ENCODE measurements at places on chromosomes 11 and 22.

GRCh38 chr11:47995360-47995769, 15.0 kb downstream of the PTPRJ start:
- no peak for DNase-seq

DNA sequence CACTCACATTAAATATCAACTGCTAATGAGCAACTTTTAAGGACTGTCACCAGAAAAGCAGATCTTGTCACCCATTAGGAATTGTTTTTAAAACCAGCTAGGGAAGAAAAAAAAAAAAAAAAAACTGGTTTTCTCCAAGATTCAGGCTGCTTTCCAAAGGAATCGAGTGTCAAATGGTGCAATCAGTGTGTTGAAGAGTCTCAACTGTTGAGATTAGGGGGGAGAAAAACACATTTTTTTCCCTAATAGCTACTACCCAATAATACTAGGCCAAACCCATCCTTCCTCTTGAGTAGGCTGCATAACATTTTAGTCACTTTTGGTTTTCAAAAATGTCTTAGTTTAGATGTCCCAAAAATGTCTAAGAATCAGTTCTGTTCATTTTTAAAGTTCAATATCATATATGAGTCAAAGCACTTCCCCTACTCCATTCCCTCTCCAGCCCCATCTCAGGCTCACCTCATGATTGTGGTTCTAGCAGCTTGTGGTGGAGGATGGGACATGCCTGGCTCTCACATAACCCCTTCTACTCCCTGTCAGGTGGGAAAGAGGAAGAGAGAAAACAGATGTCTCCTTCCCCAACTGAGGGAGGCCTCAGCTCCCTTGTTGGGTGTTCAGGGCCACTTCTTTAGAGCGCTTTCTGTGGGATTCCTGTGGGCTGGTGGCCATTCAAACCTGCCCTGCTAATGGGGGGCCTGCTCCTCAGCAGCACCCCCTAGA, 193.6 kb downstream of the CWF19L2 start:
- DNase-seq: no peak

- no peak for DNase-seq
Observed at GRCh38 chr22:17931400-17931825, 92.9 kb downstream of the MICAL3 start.

GRCh38 chr11:130858215-130858614, 58.1 kb downstream of the SNX19 start:
- no peak for DNase-seq

GRCh38 chr22:40387746-40388145, 17.4 kb downstream of the SGSM3 start:
- DNase-seq: no peak

Data from NCI-H774 (cell line).